ENCODE measurements at places on chromosomes 6 and 20.
A peak's percentile ranks its signal among the peaks of the same experiment; 100 is the strongest.

DNA sequence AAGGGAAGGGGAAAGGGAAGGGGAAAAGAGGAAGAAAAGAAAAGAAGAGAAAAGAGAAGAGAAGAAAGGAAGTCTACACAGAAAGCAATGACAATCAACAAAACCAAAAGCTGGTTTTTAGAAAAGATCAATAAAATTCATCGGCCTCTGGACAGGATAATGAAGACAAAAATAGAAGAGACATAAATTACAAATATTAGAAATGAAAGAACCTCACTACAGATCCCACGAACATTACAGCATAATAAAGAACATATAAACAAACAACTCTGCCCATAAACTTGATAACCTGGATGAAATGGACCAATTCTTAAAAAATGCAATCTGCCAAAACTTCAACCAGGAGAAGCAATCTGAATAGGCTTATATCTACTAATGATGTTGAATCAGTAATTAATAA lies 20.7 kb upstream of the ASF1A start:
- DNase-seq, result no peak

- no peak for DNase-seq
These were observed 683.7 kb downstream of the EPM2A start for GRCh38 chr6:145051661-145052060.

GRCh38 chr20:54657268-54657826 lies 182.0 kb downstream of the DOK5 start:
- DNase-seq, result no peak

- DNase-seq, result no peak
These were observed 347.5 kb downstream of the CDH4 start for GRCh38 chr20:61599541-61599992.

DNA sequence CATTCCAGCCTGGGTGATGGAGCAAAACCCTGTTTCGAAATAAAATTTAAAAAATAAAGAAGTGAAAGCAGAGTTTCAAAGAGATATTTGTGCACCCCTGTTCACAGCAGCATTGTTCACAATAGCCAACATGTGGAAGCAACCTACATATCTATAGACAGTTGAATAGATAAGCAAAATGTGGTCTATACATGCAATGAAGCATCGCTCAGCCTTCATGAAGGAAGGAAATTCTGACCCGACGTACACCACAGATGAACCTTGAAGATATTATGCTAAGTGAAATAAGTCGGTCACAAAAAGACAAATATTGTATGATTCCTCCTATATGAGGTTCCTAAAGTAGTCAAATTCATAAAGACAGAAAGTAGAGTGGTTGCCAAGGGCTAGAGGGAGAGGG lies 6.5 kb upstream of the NCOA6 start:
- no peak for DNase-seq

- no peak for DNase-seq
These were observed 328.2 kb upstream of the MANEA start for GRCh38 chr6:95249175-95249574.

GRCh38 chr20:5551621-5552020 lies 198.6 kb upstream of the SHLD1 start:
- DNase-seq, result no peak

DNA sequence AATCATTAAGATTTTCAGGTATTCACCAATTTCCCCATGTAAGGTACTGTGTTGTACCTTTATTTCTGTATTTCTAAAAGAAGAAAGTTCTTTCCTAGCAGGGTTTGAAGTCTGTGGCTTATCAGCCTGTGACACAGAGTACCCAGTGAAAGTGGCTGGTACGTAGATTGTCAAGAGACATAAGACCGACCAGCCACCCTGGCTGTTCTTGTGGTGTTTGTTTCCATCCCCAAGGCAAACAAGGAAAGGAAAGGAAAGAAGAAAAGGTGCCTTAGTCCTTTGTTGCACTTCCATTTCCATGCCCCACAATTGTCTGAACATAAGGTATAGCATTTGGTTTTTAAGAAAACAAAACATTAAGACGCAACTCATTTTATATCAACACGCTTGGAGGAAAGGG lies 40.6 kb upstream of the SMIM28 start:
- no peak for DNase-seq

GRCh38 chr6:30682143-30683117 lies 4.0 kb downstream of the PPP1R18 start:
- peak; percentile 81 for DNase-seq

DNA sequence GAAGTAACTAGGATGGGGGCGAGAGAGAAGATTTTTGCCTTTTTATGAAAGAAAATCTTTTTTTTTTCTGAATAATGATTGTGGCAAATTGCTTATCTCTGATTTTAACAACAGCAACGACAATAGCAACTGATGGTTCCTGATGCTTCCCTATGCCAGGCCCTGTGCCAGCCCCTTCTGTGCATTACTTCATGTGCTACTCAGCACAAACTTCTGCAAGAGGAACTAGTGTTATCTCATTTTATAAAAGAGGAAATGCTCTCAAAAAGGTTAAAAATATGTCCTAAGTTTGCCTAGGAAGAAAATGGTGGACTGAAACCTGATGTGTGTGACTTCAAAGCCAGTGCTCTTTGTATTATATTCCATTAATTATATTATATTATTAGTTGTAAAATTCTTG lies 74.0 kb upstream of the RALGAPA2 start:
- DNase-seq, result no peak

- DNase-seq, result no peak
These were observed 23.6 kb downstream of the STMND1 start for GRCh38 chr6:17125407-17125806.

DNA sequence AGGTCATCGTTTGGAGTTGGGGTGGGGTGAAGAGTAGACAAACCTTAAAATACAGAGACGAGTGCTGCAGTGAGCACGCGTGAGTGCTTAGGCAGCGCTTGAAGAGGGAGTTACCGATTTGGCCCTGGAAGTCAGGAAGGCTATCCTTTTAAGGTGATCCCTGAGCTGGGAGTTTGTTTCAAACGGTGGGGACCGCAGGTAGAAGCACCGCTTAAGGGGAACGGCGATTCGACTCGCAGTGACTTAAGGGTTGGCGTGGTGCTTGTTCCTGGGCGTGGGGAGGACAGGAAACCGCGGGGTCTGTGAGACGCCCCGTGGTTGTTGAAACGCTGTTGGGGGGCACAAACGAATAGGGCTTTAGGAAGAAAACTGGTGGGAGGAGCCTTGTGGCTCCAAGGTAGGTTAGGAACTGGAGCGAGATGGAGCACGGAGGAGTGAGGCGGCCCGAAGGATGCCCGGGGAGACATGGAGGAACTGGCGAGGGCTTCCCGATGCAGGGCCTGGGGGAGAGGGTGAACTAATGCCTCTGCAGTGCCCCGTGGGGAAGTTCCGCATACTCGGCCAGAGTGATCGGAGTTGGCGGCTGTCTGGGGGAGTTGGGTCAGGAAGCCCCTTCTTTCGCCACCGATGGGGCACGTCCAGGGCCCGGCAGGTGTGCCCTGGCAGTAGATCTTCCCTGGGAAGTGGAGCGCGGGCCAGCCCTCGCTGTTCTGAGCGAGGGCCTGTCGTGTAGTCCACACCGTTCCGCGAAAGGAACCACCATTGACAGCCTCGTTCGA lies 1.3 kb upstream of the CDYL start:
- DNase-seq, result peak; percentile 20

- DNase-seq, result no peak
These were observed 463.3 kb downstream of the TENT5A start for GRCh38 chr6:81289229-81289628.

GRCh38 chr6:25619217-25619616 lies 32.8 kb upstream of the SCGN start:
- no peak for DNase-seq

- DNase-seq, result no peak
These were observed 12.8 kb downstream of the PI16 start for GRCh38 chr6:36967301-36967700.

GRCh38 chr6:67792996-67793395 lies 842.1 kb upstream of the ADGRB3 start:
- DNase-seq, result no peak

- DNase-seq, result no peak
These were observed 562.7 kb downstream of the RFPL4B start for GRCh38 chr6:112909781-112910180.

DNA sequence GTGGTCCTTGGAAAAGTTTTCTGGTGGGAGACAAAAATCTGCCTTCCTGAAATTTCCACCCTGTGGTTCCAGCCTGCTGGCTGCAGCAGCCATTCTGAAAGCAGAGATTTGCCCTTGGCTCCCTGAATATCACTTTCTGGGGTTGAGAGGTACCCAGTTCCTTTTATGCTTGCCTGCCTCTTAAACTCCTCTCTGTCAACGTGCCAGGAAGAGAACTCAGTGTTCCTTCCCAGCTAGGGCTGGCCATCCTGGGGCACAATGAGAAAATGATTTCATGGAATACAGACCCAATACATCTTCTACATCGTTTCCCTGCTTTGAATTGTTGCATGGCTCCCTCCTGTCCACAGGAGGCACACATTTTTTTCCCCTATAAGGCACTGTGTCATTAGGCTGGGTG lies 1.6 kb upstream of the DSN1 start:
- no peak for DNase-seq

GRCh38 chr6:164345806-164346496 lies 931.4 kb downstream of the QKI start:
- no peak for DNase-seq

DNA sequence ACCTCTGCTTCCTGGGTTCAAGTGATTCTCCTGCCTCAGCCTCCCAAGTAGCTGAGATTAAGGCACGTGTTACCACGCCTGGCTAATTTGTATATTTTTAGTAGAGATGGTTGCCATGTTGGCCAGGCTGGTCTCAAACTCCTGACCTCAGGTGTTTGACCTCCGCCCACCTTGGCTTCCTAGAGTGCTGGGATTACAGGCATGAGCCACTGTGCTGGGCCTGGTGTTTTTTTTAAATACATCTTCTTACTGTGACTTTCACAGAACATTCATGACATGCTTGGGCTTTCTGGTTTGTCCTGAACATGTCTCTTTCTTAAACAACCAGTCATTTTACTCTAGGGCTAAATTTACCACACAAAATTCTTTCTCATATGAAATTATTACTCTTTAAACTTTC lies 34.7 kb upstream of the FAM8A1 start:
- DNase-seq, result no peak

GRCh38 chr6:136859430-136859829 lies 37.0 kb downstream of the PEX7 start:
- DNase-seq, result no peak

- no peak for DNase-seq
These were observed 584 bp downstream of the MTCH1 start for GRCh38 chr6:36985417-36985807.

DNA sequence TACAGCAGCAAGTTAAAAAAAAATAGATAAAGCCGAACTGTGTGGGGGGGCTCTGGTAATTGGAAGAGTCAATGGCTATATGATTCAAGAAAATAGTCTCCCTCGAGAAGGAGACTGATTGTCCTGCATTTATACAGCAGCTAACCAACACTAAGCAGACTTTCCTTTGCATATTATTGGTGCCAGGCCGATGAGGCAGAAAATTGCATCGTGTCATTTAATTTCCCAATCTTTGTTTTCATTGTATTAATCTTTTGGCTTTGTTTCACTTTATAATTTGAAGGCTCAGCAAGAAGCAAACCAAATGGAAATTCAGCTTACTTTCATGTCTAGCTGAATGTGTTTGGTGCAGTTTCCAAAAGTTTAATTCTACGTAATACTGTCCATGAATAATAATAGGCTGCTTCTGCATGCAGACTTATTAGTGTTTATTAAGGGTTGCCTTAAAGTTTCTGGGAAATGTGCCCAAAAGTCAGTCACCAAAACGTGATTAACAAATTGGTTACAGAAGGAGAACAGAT lies 258.5 kb downstream of the HACE1 start:
- DNase-seq, result no peak

DNA sequence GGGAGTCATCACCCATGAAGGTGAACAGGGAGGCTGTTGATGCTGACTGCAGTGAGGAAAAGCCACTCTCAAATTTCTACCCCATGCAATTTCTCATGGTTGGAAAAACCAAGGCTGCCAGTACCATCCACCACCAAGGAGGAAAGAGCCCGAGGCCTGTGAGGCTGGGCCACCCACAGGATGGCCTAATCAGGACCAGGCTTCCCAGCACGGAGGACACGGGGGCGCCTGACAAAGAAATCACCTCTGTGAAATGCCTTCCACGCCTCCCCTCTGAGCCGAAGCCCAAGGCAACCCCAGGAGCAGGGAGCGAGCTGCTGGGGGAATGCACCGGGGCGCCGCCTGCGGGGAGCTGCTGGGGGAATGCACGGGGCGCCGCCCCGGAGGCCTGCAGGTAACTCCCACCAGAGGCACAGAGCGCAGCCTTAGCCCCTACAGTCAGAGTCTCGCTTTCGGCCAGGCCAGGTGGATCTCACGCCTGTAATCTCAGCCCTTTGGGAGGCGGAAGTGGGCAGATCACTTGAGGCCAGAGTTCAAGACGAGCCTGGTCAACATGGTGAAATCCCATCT lies 26.9 kb downstream of the FOXF2 start:
- DNase-seq, result no peak

GRCh38 chr6:98484696-98485095 lies 349.7 kb upstream of the POU3F2 start:
- DNase-seq, result no peak

GRCh38 chr6:26183581-26184366 lies 96.5 kb downstream of the HFE start:
- DNase-seq, result peak; percentile 23

DNA sequence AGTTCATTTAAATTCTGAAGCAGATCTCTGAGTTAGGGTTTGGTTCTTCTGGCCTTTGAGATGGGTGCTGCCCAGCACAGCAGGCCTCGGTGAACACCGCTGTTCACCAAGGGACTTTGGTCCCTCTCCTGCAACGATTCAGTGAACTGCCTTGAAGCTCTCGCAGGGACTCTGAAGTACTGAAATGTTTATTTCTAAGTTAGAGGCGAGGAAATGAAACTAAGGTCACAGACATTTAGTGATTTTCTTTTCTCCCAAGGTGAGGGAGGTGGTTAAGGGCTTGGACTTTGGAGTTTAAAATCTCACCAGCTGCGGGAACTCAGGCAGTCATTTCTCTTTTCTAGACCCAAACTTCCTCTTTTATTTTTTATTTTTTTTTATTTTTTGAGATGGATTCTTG lies 26.2 kb downstream of the E2F3 start:
- DNase-seq, result no peak

DNA sequence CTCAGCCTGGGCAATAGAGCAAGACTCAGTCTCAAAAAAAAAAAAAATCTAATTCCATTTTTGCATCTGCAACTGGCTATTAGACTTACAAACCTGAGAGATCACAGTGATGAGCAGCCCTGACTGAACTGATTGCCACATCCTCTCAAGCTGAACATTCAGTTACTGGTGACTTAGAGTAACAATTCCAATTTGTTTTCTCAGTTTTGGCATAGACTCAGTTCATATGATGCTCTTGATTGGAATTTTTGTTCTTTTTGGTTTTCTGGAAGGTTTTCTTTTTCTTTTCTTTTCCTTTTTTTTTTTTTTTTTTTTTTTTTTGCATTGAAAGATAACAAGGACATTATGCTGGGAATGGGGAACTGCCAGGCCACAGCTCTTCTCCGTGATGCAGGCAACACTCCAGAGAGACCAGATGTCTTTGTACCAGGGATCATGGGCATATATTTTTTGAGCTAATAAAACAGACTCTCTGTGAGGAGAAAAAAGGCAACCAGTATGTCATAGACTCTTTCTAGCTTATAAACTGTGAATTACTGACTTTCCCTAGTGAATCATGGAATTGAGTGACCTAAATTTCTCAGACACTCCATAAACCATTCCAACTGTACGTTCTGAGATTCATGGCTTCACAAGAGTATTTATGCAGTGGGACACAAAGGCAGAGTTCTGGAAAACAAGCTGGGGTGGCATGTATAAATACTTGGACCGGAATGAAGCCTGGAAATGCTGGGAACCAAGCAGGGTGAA lies 86.0 kb upstream of the SLC2A12 start:
- no peak for DNase-seq

GRCh38 chr6:74248966-74249365 lies 553.0 kb downstream of the CD109 start:
- no peak for DNase-seq
